ENCODE measurements at places on chromosomes 3 and 15.

- DNase-seq = no peak
Measured at GRCh38 chr3:22922317-22922716, 280.8 kb upstream of the UBE2E2 start.

DNA sequence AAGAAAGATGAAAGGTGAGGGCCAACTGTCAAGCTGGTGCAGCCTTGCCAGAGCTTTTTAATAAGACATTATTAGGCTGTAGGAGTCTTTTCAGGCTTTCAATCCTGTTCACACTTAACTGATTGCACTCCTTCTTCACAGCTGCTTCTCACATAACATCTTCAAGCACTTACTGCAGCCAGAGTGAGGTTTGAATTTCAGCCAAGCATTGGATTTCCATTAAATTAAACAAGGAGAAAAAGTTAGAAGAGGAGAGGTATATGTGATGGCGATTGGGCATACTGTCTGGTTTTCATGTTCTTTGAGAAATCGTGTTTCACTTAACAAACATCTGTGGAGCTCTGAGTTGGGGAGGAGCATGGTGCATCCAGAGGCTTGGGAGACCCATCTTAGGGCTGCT is 392.8 kb upstream of the LRRC3B start:
- DNase-seq = no peak

DNA sequence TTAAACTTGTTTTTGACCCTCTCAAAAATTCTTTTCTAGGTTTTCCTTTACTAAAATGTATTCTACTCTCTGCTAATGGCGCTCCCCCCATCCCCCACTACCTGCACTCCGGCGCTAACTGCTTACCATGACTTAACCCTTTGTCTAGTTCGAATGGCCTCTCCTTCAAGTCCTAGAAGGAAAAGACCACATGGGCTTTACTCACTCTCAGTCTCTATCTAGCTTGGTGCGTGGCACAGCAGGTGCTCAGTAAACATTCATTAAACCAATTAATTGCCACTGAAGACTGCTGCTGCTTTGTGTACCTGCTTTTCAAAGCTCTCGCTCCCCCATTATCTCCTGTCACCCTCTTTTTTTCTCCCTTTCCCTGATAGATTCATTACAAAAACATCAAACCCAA is 457.7 kb upstream of the THRB start:
- no peak for DNase-seq

- no peak for DNase-seq
Measured at GRCh38 chr15:89628806-89629715, 26.2 kb downstream of the KIF7 start.

- no peak for DNase-seq
Measured at GRCh38 chr3:130699765-130700164, 46.9 kb downstream of the PIK3R4 start.

DNA sequence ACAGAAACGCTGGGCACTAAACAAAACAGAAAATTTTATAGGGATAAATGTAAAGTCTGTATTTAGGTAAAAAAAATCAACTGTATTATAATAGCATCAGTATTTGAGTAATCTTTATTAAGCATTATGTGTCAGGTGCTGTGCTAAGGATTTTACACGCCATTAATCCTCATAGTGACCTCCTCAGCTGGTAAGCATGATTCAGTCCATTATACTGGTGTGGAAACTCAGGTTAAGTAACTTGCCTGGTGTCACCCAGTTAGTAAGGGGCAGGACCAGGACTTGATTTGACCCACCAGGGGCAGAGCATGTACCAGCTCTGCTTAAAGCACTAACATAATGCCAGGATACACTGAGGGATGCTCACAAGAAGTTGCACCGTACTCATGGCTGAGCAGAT is 4.8 kb downstream of the MYO5C start:
- DNase-seq = no peak

GRCh38 chr3:123386477-123387040 is 62.3 kb downstream of the ADCY5 start:
- DNase-seq = no peak

DNA sequence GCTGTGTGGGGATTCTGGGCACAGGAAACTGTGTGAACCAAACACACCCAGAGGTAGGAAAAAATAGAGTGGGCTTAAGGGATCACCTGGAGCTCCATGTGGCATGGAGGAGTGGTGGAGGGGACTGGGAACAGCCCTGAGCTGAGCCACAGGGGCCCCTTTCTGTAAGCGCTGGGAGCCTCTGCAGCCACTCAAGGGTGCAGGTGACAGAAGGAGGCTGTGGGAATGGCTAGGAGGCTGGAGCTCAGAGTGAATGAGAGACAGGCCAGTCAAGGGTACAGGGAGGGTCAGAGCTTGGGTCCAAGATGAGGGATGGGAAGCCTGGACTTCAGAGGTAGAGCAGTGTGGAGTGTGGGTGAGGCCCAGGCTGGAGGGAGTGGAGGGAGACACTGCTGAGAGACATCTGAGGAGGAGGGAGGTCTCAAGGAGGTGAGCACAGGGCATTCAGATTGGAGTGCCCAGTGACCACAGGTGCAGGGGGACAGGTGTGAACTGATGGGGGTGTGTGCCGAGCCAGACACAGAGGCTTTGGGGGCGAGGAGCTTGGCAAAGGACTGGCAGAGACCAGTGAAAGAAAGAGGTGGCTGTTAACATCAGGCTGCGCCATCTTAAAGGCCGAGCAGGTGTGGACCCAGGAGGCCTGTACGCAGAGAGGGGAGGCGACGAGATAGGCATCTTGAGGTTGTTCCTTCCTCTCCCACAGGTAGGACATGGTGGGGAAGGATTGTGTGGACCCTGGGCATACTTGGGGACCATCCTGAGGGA is 56.8 kb downstream of the FGD5 start:
- DNase-seq = no peak

DNA sequence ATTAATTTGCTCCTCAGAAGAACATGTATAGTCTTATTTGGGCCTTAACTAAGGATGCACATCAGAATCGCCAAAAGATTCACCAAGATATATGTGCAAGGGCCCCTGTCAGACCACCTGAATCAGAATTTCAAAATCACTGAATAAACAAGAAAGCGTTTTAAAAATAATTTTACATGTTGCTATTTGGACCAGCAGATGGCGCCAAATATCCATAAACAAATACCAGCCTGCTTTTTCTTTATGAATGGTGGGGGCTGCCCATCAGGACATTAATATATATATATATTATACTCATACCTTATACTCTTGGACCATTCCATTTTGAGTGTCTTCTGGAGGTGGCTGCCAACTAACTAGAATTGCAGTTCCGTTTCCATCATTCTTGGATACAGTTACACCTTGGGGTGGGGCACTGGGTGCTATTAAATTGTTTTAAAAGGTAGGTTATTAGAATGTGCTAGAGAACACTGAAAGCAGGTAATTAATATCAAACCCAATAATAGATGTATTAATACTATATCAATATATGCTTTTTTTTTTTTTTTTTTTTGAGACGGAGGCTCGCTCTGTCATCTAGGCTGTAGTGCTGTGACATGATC is 1108.3 kb downstream of the ROBO1 start:
- no peak for DNase-seq

GRCh38 chr3:108030960-108031359 is 59.9 kb downstream of the CD47 start:
- no peak for DNase-seq

DNA sequence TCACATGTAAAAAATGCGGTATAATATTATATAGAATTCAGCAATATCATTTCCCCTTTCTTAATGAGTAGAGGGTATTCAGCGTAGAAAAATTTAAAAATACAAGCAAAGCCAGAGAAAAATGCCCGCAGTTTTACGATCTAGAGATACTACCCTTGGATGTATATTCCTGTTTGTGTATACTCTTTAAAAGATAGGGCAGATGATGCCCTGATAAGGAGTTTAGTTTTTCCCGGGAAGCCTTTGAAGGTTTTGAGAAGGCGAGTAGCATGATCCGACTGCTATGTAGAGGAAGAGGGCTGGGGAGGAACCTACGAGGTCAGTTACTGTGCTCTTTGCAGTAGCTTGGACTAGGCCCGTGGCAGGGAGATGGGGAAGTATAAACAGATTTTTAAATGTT is 1.2 kb downstream of the YEATS2 start:
- no peak for DNase-seq

- DNase-seq = peak; percentile 86
Measured at GRCh38 chr15:84633311-84634227, 20.5 kb downstream of the WDR73 start.

- no peak for DNase-seq
Measured at GRCh38 chr3:194610689-194611088, 22.5 kb downstream of the TMEM44 start.

All from coronary artery (tissue), 2 donors.